Thyroid gland (tissue), 4 donors: ENCODE measurements at places on chromosomes 3 and 15. TPM values are rescaled to one million over a fixed set of nuclear protein-coding genes. Genes with fewer than 3 reads are reported as not detected.

- no peak overlapping the region for H3K4me3 ChIP-seq
- H3K27ac ChIP-seq = no peak overlapping the region
- no peaks in the 10 kb centered on the region for H3K27me3 ChIP-seq
- H3K4me1 ChIP-seq = peaks cover 11% of the 10 kb centered on the region
Observed at GRCh38 chr15:59885832-59886231, 118.3 kb upstream of the FOXB1 start.

GRCh38 chr3:9765865-9766264 is 3.9 kb downstream of the CAMK1 start:
- peak; percentile 18 for DNase-seq
- peaks cover 45% of the 10 kb centered on the region for H3K4me1 ChIP-seq
- H3K27ac ChIP-seq = no peak overlapping the region
- H3K36me3 ChIP-seq = no peaks in the 10 kb centered on the region
- H3K4me3 ChIP-seq = no peak overlapping the region
- no peaks in the 10 kb centered on the region for H3K27me3 ChIP-seq

- no peak overlapping the region for H3K27ac ChIP-seq
- peak overlapping the region; percentile 36 for H3K4me3 ChIP-seq
- H3K27me3 ChIP-seq = no peaks in the 10 kb centered on the region
- H3K36me3 ChIP-seq = no peaks in the 10 kb centered on the region
Observed at GRCh38 chr15:82679626-82680199, 30.0 kb downstream of the AP3B2 start.

ZIC4 gene
- total RNA-seq = not detected

RASGRP1 gene
- total RNA-seq = 1.3 TPM
